ENCODE measurements at places on chromosomes 2 and 18.

- no peak for DNase-seq
Observed at GRCh38 chr2:234961784-234962183, 10.0 kb downstream of the SH3BP4 start.

DNA sequence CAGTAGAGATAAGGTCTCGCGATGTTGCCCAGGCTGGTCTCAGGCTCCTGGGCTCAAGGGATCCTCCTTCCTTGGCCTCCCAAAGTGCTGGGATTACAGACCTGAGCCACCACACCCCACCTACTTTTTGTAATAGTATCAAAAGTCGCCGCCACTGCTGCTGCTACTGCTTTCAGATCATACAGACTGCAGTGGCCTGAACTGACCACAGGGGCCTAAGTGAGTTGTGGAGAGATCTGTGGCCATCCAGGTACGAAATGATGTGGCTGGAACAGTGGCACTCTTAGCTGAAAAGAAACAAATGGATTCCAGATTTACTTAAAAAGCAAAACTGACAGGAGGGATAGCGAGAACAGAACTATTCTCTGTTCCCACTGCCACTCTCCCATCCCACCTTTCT, 32.9 kb upstream of the POMC start:
- DNase-seq = no peak

DNA sequence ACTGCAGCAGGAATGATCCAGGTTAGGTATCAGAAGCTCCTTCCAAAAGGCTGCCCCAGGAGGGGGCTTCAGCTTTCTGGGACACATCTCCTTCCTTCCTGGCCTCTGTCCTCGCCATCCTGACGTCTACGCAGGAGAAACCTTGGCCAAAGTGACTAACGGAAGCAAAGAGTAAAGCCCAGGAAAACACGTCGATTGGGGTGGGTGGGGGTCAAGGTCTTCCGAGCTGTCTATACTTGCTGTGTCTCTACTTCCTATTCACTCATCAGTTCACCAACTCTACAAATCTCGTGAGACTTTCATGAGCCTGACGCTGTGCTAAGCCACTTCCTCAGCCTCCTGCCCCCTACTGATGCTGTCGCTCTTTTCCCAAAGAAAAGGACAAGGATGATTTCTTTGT, 212.6 kb downstream of the TNS1 start:
- DNase-seq = no peak

DNA sequence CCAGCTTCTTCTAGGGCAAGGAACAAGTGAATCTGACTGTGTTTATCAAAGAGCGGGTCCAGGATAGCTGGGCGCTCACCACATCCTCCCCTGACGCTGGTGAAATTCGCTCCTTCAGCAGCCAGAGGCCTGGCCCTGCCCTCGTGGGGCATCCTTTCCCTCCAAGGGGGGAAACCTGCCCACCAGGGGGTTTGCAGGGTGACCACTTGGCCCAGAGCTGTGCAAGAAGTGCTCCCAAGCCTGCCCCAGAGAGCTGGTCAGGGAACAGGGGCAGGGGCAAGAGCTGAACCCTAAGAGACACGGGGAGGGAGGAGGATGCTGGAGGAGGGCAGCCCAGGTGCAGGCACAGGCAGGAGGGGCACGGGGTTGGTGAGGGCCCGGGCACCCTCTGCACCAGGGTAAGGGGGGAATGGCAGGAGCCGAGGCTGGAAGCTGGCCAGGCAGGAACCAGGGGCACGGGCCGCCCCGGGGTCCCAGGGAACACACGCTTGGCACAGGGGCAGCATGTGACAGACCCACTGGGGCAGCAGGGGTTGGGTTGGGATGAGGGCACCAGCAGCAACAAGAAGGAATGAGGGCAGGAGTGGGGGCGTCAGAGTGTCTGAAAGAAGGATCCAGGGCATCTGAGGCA, 2.8 kb upstream of the GPR55 start:
- no peak for DNase-seq

DNA sequence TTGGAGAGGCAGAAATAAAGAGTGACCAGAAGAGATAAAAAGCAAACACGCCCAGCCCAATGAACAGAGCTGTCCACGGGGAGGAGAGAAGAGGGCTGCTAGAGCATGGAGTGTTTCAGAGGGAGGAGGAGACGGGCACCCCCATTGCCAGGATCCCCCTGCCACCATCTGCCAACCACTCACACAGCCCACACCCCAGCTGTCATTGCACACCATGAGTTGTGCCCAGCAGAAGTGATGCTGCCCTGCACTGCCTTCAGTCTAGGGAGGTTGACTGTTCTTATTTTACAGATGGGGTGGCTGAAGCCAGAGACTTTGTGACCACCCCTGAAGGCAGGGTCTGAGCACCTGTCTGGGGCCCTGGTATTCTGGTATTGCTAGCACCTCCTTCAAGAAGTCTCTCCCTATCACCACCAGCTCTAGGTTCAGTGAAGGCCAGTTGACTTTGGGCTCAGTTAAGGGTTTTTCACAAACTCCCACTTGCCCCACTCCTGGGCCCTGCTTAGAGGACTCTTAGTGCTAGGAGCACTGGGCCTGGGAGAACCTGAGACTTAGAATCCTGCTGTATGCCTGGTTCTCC, 2.4 kb downstream of the FABP1 start:
- DNase-seq = no peak

DNA sequence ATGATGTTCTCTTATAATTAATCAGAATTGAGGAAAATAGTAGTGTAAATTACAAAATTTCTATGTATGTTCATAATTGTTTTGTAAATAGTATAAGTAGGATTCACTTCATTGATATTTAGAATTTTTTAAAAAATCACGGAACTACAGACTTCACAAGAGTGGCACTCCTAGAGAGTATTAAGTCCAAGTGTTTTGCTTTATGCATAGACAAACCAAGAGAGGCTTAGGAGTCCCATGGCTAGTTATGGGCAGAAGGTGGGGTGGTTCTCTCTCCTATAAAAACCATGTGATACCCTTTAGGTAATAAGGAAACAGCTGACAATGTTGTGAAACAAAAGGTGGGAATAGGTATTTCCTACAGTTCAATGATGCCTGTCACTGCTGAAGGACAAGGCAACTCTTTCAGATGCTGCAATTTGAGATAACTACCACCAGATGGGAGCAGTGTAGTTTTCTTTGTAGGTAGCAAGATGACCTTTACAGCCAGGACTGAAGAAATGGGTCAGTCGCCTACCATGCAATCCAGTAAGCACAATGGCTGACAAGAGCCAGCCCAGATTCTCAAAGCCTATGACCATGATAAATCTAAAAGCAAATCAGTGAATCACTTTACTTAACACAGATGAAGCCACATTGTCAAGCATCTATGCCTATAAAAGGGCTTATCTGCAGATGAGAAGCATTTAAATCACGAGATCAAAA, 83.9 kb downstream of the AAK1 start:
- DNase-seq = no peak

- no peak for DNase-seq
Observed at GRCh38 chr2:29702276-29702675, 219.1 kb downstream of the ALK start.

- no peak for DNase-seq
Observed at GRCh38 chr2:167212014-167212648, 323.9 kb downstream of the XIRP2 start.

- no peak for DNase-seq
Observed at GRCh38 chr2:196338440-196338839, 167.1 kb upstream of the STK17B start.

- DNase-seq = no peak
Observed at GRCh38 chr2:46510598-46511177, 31.3 kb downstream of the TMEM247 start.

- DNase-seq = no peak
Observed at GRCh38 chr2:5374762-5375161, 317.4 kb upstream of the SOX11 start.
